Ecto neural progenitor cell (in vitro differentiated cells): ENCODE measurements at places on chromosomes 6 and 20.

DNA sequence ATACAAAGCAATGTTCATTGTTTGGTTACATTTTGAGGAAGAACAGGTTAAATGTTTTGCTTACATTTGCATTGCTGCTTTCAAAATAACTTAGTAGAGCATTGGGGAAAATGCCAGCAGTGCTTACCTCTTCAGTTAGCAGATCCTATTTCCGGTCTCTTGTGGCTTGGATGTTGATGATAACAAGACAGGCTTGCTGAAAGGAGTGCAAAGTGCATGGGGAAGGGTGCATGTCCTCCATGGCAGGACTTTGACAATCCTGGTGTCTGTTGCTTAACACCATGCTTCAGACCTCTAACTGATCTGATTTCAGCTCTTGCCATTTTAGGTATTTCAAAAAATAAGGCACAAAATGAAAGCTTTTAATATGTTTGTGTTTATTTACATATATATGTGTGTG lies 21.1 kb downstream of the TPD52L1 start:
- no peak for DNase-seq

DNA sequence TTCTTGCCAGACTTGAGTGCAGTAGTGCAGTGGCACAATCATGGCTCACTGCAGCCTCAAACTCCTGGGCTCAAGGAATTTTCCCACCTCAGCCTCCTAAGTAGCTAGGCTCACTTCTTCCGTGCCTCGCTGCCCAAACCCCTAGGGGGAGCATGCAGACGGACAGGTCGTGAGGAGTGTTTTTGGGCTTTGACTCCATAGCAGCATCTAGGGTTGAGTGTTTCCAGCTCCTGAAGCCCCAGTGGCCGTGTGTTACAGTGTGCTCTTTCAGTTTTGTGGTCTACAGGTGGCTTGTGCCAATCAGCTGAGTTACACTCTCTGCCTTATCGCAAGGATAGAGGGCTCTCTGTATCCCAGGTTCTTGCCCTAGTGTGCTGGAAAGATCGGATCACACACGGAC lies 33.4 kb downstream of the NCOA3 start:
- DNase-seq, result peak; percentile 59

GRCh38 chr6:55868771-55869479 lies 6.5 kb downstream of the BMP5 start:
- no peak for DNase-seq

DNA sequence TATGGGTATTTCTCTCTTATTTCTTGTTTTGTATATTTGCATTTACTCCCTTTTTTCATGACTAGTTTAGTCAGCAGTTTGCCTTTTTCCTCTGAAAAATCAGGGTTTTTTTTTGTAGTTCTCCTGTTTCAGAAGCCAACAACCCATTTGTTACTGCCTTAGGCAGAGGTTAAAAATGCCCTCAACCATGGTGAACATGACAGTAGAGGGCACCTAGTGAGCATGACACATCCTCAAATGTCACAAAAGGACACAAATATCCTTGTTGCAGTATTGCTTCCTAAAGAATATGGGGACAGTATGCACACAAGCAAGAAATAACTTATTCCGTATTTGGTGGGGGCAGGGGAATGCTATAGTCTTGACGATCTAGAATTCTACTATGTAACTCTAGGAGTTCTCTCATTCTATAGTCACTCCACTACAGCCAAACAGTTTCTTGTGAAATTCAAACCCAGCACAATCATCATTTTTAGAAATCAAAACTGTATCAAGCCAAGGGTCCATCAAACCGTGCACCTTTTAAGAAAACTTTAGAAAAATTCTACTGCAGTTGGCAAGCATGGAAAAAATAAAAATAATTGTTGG lies 47.0 kb downstream of the GOPC start:
- DNase-seq, result no peak

GRCh38 chr6:7997286-7997685 lies 66.9 kb downstream of the BLOC1S5 start:
- DNase-seq, result no peak

DNA sequence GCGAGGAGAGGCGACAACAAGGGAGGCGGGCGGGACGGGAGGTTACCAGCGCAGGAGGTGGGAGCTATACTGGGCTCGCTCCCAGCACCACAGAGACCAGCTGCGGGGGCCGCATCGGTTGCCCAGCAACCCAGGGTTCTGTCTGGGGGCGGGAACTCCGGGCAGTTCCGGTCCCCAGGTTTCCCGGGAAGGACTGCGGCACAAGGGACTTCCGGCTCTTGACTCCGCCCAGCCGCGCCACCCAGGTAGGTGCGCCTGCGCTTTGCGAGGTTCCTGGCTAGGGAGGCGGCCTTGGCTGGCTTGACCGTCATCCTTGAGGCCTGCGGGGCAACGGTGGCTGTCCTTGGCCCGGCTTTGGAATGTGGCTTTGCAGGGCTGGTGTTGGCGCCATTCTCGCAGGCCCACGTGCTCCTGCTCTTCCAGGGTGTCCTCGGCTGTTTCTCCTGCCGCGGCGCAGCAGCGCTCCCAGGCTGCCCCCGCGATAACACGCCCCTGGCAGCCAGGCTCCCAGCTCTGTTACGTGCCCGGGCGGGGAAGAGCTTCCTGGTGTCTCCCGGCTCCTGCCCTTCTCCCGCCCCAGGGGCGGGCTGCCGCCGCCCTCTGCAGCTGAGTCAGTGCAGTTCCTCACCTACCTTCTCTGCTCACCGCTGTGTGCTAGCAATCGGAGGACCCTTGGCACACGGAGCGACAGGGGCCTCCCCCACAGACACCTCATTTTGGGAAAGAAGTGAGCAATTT lies at the start of gene RSPH3:
Gene RSPH3 (minus strand): TSS at position 537 of the 738 bp plus-strand sequence. CDS start 652 bp downstream, outside the sequence.
- peak; percentile 97 for DNase-seq

- no peak for DNase-seq
Observed at GRCh38 chr20:38764567-38765318, 16.5 kb downstream of the ACTR5 start.

- DNase-seq, result no peak
Observed at GRCh38 chr6:1372690-1373089, 16.7 kb upstream of the FOXF2 start.

DNA sequence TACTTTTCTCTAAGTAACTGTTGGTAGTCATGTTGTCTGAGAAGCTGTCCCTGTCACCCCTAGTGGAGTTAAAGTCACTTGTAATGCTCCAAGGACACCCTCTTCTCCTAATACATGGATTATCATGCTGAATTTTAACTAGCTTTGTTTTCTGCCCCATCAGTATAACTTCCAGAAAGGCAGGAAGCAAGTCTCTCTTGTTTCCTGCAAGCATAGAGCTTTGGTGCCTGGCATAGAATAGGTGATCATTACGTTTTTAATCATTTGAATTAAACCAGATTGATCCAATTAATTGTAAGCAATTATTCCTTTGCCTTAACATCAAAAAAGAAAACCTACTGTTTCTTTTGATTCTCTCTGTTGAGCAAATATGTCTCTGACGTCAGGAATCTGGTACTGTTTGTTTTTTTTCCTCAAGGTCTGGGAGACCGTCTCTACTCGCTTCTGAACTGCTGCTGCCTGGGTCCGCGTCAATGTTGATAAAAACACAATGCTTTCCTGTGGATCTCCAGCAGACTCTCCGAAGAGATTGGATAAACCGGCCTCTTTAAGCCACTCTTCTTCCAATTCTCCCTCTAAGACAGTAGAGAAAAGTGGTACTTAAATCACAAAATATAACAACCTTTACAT lies 71.8 kb downstream of the ARHGAP18 start:
- DNase-seq, result no peak

DNA sequence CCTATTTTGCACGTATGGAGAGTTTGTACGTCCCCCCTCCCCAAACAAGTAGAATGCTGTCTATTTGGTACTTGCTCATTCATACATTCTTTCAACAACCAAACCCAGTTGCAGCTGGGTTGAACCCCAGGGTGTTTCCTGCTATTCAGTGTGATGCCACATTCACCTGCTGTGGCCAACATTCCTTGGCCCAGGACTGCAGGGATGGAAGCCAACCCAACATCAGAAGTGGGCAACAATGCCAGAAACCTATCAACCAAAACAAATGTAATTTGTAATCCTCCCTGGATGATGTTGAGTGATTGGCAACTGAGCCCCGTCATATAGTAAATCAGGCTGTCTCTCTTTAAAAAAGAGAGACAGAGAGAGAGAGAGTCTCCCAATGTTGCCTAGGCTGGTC lies 8.9 kb downstream of the NT5E start:
- DNase-seq, result no peak

- DNase-seq, result no peak
Observed at GRCh38 chr6:165718491-165718891, 55.5 kb upstream of the PDE10A start.

GRCh38 chr20:2273634-2274302 lies 22.0 kb upstream of the TGM3 start:
- DNase-seq, result no peak

GRCh38 chr6:97026298-97026697 lies 101.8 kb downstream of the KLHL32 start:
- no peak for DNase-seq

DNA sequence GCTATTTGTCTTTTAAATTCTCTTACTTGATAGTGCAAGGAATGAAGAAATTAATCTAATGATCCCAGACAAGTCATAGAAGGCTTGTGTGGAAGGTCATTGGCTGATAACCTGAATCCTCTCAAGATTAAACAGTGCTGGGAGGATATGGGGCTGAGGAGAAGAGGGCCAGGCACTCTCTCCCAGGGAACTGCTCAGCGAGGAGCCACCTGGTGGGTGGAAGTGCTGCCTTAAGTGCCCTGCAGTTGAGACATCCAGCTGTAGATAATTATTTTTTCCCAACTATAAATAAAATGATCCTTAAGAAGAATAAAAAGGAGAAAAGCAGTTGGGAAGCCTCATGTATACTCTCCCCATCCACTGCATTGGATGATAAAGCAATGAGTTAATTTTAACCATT lies 47.9 kb downstream of the BTBD3 start:
- DNase-seq, result no peak

- DNase-seq, result no peak
Observed at GRCh38 chr6:16477367-16478149, 239.2 kb downstream of the GMPR start.

DNA sequence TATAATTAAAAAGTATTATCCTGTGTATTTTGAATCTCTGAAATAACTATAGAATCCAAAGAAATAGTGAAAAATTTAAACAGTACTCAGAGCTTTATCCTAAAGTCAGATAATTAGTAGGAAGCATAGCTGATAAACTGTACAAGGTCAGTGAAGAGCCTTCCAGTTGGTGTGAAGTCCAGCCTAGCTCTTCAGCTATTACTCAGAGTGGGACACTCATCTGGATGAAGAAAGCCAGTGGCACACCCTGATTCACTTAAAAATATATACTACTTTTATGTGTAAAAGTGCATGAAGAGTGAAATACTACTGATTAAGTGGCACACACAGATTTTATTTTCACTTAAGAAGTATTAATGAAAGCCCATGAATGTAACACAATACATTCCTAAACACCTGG lies 3.1 kb downstream of the IFNGR1 start:
- no peak for DNase-seq

DNA sequence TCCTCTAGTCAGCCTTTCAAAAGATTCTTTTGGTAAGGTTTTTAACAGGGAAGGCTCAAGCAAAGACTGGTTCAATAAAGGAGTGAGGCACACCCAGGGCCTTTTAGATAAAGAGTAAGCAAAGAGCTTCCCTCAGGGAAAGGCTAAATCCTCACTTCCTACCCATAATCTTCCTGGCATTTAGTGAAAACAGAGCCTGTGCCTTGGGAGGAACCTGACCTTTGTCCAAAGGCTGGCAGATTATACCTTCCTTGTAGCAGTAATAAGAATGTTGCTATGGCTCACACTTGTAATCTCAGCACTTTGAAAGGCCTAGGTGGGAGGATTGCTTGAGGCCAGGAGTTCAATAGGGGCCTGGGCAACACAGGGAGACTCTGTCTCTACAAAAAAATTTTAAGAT lies 280.1 kb upstream of the PLCB4 start:
- DNase-seq, result no peak
